Epithelial cell of prostate (primary cell): ENCODE measurements at places on chromosomes 5 and 9.

DNA sequence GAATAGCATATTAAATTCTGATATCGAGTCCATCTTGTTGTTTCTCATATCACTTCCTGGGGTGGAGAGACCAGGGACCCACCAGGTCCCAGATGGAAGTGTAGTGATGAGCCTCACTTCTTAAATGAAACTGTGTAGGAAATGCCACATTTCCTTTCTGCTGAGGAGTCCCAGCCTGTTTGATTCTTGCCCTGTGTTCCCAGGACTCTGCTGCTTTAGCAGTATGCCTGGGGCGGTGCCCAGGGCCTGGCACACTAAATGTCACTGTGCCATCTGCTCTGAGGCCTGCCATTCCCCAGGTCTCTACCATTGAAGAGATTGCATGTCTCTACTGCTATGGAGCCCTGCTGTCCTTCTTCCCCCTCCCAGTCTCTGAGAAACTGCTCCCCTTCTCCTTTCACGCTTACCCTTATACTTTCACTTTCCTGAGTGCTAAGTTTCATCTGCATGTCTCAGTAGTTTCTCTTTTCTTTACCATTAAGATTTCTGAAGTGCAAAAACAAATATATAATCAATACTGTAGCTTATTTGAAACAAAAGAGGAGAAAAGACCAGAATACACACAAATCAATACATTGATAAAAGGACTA is 260.4 kb downstream of the GABRB2 start:
- DNase-seq, result no peak

DNA sequence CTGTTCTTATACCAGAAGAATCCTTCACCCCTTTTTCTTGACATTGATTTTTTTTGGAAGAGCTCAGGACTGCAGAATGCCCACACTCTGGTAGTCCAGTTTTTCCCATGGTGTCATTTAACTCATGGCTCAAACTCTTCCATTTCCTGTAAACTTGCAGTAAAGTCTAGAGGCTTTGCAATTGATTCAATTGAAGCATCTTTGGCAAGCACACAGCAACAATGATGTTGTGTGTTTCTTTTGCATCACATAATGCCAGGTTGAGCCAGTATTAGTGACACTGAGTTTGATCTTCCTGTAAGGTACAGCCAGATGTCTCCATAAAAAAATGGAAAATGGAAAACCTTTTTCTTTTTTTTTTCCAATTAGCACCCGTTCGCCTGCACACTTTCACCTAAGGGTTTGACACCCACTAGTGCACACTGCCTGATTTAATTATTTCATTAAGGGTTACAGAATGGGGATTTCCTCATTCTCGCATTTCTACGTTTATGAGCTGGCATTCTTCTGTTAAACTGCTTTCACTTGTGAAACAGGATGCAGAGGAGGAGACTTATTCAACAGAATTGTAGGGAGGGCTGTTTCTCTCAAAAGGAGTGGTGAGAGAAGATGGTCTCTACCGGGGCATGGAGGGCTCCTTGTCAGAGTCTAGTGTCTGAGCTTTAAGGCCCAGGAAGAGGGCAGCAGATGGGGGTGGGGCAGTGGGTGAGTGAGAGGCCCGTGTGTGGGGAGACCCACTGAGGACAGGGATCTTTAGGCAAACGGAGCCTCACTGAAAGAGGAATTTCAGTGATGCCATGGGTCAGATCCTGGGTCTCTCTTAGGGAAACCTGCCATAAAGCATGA is 2.2 kb upstream of the S1PR3 start:
- DNase-seq, result peak; percentile 20

DNA sequence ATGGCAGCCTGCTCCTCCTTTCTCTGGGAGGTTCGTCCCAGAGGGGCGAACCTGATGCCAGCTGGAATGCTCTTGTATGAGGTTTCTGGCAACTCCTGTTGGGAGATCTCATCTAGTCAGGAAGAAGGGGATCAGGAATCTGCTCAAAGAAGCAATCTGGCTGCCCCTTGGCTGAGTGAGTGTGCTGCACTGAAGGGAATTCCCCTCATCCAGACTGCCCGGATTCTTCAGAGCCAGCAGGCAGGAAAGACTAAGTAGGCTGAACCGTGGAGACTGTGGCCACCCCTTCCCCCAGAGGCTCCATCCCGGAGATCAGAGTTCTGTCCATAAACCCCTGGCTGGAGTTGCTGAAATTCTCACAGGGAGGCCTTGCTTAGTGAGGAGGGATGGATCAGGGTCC is 476.0 kb downstream of the CSNK1G3 start:
- DNase-seq, result no peak

GRCh38 chr5:163564321-163564938 is 59.0 kb downstream of the MAT2B start:
- DNase-seq, result no peak

DNA sequence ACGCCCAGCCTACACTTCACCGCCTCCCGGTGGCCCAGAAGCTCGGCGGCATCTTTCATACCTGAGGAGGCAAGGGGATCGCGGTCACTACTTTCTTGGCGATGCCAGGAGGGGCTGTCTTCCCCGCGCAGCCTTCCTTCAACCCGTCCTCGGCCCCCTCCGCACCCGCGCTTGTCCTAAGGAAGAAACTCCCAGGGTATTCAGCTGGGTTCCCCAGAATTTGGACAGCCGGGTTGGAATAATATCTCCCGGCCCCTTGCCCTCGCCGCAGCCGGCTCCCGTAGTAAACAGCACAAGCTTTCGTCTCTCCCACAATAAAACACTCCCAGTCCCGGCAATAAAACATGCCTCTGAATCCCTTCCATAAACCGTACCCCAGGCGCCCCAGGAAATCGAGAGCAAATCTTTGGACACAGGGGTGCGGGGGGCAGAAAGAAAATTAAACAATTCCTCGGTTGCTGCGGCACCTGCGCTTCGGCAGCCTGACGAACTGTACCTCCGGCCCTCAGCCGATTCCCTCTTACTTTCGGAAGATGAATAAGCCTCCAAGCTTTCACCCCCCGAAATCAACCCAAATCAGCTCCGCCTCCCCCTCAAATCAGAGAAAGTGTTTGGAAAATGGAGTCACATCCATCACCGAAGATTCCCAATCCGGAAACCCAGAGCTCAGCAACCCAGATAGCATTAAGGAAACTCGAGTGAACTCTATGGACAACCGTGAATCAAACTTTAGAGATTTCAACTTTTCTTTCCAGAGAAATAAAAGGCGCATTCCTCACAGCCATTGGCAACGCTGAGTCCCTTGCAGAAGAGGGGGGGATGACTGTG is 1.1 kb downstream of the OTP start:
- no peak for DNase-seq

DNA sequence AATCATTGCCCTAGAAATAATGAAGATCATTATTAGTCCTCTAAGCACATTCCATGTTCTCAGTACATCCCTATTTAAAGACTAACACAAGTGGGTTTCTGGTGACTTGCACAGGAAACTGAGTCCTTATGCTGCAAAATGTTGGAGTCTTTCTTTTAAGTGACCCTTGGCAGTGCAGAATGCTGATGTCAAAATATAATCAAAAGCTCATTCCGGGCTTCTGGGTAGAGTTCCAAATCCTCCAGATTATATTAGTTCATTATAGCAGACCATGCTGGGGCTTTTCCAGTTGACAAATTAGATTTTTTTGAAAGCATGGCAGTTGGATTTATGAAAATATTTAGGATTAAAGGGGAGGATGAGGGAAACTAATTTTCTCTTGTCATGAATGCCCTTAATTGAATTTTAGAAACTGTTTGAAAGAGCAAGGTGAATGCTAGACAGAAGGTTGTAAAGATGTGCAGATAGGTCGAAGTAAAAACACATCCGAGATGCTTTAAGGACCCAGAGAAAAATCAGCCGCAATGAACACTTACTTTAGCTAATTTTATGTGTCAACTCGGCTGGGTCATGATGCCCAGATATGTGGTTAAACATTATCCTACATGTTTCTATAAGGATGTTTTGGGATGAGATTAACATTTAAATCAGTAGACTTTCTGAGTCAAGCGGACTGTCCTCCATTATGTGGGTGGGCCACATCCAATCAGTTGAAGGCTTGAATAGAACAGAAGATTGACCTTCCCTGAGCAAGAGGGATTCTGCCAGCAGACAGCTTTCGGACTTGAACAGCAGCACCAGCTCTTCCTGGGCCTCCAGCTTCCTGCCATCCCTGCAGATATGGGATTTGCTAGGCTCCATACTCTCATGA is 88.7 kb downstream of the DAP start:
- no peak for DNase-seq

DNA sequence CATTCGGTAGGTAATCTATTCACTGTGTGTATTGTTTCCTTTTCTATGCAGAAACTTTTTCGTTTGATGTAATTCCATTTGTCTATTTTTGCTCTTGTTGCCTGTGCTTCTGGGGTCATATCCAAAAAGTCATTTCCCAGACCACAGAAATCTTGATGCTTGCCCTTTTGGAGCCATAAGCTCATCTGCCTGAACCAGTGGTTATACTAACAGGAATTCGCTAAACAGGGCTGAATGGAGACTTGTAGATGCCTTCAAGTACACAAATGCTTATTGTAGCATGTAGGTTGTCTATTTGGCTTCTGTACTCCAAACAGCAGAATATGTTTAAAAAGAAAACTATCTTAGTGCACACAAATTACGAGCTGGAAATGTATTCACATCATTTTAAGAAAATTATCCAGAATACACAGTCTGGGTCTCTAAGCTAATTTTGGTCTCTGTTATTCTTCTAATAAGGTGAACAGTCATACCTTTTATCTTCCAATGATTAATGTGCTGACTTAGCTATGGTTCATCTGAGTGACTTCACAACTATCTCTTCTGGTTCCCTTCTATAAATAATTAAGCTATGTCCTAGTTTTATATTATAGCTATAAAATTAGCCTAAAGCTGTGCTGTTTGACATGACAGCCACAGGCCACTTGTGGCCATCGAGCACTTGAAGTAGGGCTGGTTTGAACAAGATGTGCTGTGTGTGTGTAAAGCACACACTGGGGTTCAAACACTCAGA is 87.6 kb downstream of the DAPK1 start:
- DNase-seq, result no peak

GRCh38 chr9:17018540-17019196 is 116.2 kb upstream of the CNTLN start:
- no peak for DNase-seq

DNA sequence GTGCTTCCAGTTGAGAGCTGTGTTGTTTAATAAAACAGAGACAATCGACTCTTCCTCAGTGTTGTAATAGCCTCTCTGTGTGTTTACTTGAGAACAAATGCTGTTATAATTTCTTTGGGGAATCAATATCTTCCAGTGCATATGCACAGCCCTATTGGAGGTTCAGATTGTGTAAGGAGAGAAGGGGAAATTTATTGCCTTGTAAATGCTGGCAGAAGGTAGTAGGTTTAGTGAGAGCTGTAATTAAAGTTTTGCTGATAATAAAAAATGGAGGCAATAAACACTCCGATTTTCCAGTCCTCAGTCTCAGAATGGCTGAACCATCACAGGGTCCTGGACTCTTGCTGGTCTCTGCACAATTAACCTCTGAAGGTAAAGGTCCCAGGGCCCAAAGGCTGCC is 128.3 kb downstream of the C5orf15 start:
- DNase-seq, result no peak

GRCh38 chr5:35197351-35197750 is 32.9 kb downstream of the PRLR start:
- DNase-seq, result no peak

GRCh38 chr9:100595391-100596199 is 17.7 kb downstream of the CAVIN4 start:
- DNase-seq, result no peak

GRCh38 chr5:93717162-93717561 is 24.2 kb downstream of the POU5F2 start:
- no peak for DNase-seq

DNA sequence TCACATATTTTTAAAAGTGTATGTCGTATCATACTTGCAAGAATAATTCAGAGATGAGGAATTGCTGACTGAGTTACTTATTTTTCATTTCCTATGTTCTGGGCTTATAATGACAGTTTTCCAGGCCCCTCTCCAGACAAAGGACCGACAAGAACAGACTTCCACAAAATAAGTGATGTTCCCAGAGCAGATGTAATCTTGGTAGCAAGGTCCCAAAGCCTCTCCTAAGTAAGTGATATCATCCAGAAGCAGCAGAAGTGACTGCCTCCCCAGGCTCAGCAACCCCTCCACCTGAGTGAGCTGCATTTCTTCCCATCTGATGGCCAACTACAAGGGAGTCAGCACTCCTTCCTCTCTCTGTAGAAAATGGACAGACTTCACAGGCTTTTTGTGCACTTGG is 57.1 kb downstream of the SEMA6A start:
- no peak for DNase-seq

- DNase-seq, result no peak
Measured at GRCh38 chr9:132946631-132947295, 2.3 kb upstream of the TSC1 start.

DNA sequence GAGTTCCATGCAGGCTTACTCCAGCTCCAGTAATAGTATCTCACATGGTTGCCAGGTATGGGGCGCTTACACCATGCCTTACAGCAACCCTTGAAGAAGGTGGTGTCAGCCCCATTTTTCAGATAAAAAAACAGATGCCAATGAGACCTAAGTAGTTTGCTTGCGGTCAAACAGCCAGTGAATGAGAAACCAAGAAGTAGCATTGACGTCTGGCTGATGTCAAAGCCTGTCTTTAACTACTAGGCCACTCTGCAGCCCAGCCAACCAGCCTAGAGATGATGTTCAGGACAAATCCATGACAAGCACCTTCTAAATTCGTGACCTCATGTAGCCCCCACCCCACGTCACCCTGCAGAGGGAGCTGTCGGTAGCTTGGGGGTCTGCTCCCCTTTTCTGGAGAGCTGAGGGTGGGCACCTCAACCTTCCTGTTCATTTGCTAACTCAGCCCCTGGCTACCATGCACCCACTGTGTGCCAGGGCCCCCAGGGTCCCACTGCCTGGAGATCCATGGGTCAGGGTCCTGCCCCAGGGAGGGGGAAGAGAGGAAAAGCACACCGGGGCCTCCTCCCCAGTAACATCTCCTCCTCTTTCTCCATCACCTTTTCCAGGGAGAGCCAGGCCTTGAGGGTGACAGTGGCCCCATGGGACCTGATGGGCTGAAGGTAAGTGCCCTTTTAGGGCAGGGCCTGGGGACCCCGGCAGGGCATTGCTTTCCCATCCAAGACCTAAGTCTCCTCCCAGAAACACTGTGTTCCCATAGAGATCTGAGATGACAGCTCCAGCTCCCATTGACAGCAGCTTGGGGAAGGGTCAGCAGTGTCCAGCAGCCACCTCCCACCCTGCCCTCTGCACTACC is 52.5 kb upstream of the ORM1 start:
- DNase-seq, result no peak

- DNase-seq, result no peak
Measured at GRCh38 chr9:69149321-69149807, 24.7 kb upstream of the TJP2 start.

DNA sequence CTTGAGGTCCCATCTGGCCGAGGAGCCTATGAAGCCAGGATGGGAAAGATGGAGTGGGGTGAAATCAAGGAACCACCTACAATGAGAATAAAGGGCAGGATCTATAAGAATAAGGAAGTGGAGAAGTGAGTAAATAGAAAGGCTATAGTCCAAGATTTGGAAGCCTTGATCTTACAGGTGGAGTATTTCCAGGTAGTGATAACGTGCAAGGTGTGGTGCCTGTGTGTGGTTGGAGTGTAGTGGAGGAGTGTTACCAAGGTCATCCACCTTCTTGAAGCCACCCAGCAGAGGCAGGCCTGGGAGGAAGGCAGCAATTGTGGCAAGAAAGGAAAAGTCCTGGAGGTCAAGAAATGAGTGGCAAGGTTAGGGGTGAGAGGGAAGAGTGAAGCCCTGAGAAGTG is 72.9 kb downstream of the IQGAP2 start:
- DNase-seq, result no peak
